Liver (tissue), 10 donors: ENCODE measurements at places on chromosomes 5 and 9. TPM values are rescaled to one million over a fixed set of nuclear protein-coding genes. Genes with fewer than 3 reads are reported as not detected.

The MARVELD2 gene
- 20.2 TPM for total RNA-seq

The SLC6A18 gene
- total RNA-seq: not detected

The OTP gene
- total RNA-seq: not detected

GRCh38 chr5:65113771-65114170 is 345.0 kb downstream of the CWC27 start:
- DNase-seq: no peak

GRCh38 chr5:112986224-112986623 is 9.6 kb downstream of the DCP2 start:
- DNase-seq: no peak
